Hematopoietic multipotent progenitor cell treated with erythropoietin and hydrocortisone succinate and interleukin-3 and kit ligand, for 8 days (in vitro differentiated cells): ENCODE measurements at places on chromosomes 6 and 20.
A peak's percentile ranks its signal among the peaks of the same experiment; 100 is the strongest.

DNA sequence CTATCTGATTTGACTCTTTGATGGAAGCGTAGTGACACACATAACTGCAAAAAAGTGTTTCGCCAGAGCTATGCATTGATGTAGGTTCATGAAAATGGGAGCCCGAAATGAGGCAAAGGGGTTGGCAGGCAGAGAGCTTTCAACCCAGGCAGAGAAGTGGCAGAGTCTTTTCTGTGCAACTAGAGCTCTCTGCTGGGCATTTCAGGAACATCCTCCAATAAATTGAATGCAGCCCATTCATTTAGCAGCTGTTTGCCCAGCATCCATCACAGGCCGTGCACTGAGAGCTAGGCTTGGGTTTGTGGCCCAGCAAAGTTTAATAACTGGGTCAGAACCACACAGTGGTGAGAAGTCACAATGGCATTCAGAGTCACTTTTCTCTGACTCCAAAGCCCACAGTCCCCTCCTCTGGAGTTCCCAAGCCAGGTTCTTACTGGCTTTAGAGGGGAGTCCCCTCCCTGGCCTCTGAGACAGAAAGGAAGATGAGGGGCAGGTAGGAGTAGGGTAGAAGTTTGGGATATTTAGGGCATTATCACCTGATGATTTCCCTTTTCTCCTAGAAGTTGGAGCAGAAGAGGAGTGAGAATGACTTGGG lies 31.8 kb upstream of the ELMO2 start:
- peak; percentile 33 for DNase-seq

DNA sequence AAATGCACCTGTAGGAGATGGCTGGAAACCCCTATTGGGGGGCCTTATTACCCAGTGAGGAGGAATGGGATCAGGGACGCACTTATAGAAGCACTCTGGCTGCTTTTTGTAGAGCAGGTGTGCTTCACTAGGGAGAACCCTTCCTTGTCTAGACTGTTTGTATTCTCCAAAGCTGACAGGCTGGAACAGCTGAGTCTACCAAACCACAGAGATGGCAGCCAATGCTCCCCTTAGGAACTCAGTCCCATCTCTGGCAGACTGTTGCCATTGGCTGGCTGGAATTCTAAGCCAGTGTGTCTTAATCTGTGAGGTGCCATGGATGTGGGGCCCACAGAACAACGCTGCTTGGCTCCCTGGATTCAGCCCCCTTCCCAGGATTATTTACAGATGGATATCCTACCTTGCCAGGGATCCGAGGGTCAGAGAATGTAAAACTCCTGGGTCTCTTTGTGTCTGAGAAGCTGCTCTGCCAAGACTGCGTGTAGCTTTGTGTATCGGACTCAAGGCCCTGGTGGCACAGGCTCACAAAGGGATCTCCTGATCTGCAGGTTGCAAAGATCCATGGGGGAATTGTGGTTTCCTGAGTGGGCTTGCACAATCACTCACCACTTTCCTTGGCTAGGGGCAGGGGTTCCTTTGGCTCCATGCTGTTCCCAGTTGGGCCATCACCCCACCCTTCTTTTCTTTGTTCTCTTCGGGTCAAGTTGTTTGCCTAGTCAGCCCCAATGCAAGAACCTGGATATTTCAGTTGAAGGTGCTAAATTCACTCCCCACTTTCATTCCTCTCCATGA lies 26.1 kb downstream of the C6orf52 start:
- DNase-seq: no peak

DNA sequence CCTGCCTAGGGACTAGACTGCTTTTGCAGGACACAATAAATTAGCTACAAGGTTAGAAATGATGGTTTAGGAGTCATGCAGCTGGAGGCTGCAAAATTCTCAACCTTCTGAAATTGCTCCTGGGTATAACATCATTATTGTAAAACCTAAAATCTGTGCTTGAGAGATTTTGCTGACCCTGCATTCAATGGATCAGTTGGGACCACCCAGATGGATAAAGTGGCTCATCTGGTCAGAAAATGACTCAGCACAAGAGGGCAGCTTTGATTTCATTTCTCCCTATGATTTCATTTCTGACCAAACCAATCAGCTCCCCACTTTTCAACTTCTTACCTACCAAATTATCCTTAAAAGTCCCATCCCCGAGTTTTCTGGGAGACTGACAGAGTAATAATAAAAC lies 367.3 kb upstream of the AGPAT4 start:
- DNase-seq: no peak

GRCh38 chr20:54086507-54087039 lies 16.2 kb upstream of the BCAS1 start:
- DNase-seq: no peak

DNA sequence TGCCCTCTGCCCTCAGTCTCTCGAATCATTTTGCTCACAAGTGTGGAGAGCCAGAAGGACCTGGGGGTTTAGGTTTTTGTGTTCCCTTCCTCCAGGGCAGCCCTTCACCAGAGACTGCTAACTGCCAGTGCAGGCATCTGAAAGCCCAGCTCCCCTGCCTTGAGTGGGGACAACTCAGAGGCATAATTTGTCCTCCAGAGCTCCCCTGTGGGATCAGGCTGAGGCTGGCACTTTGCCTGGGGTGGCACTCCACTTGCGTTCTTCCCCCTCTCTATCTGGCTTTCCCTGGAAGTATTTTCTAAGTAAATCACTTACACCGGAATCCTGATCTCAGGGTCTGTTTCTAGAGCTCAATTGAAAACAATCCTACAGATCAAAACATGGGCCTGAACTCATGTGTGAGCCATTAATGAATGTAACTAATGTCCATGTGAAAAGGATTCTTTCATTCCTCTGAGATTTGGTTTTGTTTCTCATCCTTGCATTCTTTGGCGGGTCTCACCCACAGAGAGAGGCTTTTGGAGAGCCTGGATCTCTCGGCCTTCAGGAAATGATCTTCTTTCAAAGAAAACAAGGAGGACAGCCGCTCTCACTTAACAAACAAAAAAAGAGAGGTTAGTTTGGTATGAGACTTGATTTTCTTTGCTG lies 125.7 kb upstream of the RIPOR2 start:
- no peak for DNase-seq

- DNase-seq: peak; percentile 89
These were observed 8.3 kb downstream of the AGPAT4 start for GRCh38 chr6:161265554-161265953.

GRCh38 chr6:134930463-134930862 lies 19.4 kb downstream of the ALDH8A1 start:
- DNase-seq: no peak

GRCh38 chr6:34223381-34223955 lies 13.2 kb upstream of the HMGA1 start:
- DNase-seq: no peak

DNA sequence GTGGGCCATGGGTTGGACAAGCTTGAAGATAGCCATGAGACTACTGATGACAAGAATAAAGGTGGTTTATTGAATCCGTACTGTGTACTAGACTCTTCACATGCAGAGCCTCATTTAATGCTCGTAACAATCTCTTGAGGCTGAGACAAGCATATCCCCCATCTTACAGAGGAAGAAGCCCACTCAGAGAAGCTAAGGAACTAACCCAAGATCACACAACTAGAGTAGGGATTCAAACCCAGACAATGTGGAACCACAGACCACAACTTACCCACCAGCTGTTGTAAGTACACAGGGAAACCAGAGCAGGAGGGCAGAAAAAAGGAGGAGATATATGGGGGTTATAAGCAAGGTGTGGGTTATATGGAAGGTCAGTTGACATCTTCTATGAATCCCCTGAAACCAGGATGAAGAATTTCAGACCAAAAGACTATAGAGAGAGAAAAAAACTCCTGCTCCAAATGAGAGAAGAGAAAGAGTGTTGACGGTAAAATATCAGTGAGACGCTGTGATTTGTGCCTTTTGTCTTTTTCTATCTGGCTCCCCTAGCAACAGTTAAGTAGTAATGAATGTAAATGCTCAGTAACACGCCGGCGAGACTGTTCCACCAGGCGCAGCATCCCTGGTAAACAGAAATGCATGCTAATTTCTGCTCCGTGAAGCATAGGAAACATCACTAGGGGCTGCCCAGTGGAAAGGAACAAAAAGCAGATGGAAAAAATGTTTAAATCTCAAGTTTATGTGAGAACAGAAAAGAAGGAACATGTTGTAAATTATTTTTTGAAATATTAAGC lies 80.1 kb upstream of the SLC22A16 start:
- no peak for DNase-seq

DNA sequence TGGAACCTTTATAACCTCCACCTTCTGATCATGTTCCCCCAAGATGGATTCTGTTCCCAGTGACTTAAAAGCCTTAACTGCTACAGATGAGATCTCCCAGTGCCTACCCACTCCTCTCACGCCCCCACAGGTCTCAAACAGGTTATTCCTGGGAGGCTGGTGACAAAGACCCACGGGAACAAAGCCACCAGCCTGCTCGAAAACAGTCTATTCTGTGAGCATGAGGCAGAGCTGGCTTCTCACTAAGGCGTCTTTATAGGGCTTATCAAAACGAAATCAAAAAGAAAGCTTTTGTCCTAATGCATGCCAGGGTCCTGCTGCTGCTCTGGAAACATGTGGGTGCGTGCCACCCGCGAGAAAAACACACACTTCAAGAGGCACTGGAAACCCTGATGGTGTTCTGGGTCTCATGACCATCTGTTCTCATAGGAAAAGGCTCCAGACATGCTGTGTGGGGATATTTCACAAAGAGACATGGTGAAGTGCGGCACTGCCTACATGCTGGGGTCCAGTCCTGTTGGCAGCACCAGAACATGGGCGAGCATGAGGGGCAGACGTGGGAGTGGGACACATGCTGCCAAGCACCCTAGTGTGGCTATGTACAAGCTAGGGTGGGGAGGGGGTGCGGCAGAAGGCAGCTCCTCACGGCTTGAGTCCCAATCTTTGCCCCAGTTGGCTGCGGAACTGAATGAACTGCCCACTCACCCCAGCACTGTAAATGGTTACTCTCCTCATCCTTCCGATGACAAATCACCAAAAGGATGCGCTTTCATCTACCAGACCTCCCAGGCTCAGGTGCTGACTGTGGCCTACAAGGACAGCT lies 2.1 kb downstream of the FKBP1A start:
- DNase-seq: no peak

DNA sequence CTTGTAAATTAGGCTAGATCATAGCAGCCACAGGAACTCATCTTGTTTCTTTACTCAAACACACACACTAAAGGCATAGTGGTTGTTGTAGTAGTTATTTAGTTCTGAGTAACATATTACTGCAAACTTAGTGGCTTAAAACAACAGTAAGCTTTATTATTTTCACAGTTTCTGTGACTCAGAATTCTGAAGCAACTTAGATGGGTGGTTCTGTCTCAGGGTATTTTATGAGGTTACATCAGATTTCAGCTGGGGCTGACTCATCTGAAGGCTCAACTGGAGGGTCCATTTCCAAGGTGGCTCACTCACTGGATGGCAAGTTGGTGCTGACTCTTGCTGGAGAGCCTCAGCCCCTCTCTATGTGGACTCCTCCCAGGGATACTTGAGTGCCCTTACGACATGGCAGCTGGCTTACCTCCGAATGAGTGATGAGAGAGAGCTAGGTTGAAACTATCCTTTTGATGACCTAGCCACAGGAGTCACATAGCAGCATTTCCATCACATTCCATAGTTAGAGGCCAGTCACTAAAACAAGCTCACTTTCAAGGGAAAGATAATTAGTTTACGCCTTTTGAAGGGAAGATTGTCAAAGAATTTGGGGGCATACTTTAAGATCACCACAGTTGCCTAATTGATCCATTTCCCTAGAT lies 136.5 kb upstream of the PRND start:
- DNase-seq: no peak

GRCh38 chr6:22764496-22764895 lies 195.1 kb downstream of the HDGFL1 start:
- no peak for DNase-seq

GRCh38 chr6:170297576-170298330 lies 6.9 kb upstream of the DLL1 start:
- DNase-seq: no peak

DNA sequence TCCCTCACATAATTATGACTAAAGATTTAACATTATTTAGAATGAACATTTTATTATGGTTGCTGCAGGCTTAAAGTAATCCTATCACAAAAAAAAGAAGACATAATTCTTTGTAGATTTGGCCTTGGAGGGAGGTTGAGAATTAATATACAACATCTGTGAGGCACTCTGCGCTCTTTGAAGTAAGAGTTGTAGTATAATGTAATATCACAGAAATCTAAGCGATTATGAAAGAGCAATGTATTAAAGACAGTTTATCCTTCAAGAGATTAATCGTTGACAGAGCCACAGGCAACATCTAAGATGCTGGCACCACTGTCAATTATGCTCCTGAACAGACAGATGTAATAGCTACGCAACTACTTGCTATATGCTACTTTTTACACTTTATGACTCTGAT lies 946.8 kb downstream of the GRIK2 start:
- DNase-seq: no peak

DNA sequence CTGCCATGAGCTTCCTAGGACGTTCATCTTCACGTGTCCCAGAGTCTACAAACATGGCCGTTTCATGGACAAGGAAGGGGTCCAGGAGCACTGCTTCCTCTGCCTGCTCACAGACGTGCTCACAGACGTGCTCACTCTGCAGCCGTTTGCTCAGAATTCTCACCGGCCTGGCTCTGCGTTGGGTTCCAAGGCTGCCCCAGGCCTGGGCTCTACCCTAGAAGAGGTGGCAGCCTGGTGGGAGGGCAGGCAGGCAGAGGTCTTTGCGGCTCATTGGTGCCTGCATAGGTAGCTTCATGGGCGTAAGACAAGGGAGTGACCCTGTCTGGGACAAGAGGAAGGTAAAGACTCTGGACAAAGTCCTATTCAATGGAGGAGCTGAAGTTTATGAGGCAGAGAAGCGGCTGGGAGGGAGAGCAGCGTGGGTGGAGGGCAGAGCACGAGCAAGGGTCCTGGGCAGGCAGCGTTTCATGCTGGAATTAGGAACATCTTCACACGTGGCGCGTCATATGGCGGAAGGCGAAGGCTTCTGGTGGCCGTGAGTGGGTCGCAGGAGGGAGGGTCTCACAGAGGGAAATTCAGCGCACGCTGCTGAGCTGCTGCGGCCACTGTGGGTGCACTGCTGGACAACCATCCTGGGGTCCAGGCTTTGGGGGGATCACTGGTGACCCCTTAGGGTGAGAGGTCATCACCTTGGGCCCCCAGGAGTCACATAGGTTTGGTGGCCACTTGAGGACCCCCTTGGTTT lies 138.2 kb downstream of the PHACTR3 start:
- no peak for DNase-seq

DNA sequence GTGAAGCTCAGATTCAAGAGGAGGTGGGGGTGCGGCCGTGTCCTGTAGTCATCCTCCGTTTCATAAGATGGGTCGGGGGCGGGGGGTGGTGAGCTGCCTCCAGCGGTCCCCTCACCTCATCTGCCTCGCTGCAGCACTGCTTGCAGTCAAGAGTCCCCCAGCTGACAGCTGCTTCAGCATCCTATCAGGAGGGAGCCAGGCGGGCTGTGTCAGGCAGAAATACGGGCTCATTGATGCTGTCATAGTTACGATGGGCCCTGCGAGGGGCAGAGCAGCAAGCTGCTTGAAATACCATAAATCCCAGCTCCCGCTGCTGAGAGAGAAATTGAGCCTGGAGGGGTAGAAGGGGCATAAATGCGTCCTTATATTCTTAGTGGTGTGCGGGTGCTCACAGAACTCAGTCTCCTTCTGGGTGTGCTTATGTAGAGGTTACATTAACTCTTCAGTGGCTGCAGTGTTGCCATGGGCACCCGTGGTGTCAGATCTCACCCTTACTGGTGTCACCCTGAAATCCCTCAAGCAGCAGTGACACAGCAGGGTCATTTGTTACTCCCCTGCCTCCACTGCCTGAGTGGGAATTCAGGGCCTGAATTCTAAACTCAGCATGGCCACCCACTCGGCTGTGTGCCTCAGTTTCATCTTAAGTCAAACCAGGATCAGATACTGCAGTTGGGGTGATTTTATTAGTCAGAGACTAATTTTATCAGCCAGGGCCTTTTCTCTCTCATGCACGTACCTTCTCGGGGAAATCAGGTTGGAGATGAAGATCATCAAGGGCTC lies 21.8 kb downstream of the CCDC167 start:
- no peak for DNase-seq

- DNase-seq: no peak
These were observed 131.7 kb downstream of the DNAH8 start for GRCh38 chr6:38846844-38847243.
